ENCODE measurements at places on chromosomes 11 and 22.

- no peak for DNase-seq
These were observed 12.5 kb upstream of the MICALL1 start for GRCh38 chr22:37893583-37893983.

- DNase-seq = no peak
These were observed 1539.4 kb upstream of the TENM4 start for GRCh38 chr11:80980227-80980626.

GRCh38 chr22:35217527-35217926 is 39.8 kb upstream of the HMGXB4 start:
- no peak for DNase-seq

DNA sequence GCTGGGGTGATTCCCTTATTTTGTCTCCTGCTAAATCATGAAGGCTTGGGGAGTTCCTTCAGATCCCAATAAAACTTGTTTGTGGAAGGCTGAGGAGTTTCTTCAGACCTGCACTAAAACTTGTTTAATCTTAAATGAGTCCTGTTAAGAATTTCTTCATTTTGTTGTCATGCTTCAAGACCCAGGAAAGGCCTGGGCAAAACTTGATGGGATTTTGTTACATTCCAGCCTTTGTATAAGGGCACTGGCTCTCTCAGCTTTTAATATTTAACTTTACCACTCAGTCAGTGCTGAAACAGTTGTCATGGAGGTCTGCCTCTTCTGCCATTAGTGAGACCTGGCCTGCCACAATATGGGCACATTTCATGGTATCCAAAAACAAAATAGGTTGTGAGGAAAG is 699.0 kb downstream of the ETS1 start:
- DNase-seq = no peak

GRCh38 chr22:30866811-30867271 is 101.7 kb downstream of the MORC2 start:
- no peak for DNase-seq
